AG04449 (cell line): ENCODE measurements at places on chromosomes 3 and 15.

GRCh38 chr15:31046759-31047359 is 54.7 kb downstream of the TRPM1 start:
- no peak for DNase-seq

DNA sequence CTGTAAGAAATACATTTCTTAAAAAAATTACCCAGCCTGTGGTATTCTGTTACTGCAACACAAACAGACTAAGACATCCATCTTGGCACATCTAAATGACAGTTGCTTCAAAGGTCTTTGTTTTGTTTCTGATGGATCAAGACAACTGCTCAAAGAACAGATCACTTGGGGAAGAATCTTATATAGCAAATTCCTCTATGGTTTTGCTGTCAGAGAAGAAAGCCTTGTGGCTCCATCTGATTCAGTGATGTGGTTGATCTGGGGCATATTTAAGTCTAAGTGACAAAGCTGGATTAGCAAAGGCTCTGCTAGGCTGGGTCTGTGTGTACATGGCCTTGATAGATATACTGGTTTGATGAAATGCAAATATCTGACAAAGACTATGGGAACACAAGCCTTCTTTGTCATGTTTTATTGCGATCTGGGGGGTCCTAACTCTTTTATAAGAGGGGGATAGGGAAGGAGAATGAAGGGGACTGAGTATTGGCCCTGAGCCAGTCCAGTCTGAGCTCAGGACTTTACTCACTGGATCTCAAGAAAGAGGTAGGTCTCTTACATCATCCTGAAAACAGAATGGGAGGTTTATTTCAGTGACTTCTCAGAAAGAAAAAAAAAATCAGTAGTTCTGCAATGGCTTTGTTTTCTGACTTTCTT is 14.3 kb upstream of the LIMD1 start:
- DNase-seq, result no peak

DNA sequence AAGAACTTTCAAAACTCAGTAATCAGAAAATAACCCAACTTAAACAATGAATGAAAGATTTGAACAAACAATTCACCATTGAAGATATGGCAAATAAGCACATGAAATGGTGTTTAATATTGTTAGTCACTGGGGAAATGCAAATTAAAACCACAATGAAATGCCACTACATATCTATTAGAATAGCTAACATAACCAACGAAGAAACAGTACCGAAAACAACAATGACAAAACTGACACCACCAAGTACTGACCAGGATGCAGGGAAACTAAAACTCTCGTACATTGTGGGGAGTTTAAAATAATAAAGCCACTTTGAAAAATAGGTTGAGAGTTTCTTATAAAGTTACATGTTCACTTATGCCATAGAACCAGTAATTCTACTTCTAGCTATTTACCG is 69.1 kb downstream of the KBTBD8 start:
- DNase-seq, result no peak

DNA sequence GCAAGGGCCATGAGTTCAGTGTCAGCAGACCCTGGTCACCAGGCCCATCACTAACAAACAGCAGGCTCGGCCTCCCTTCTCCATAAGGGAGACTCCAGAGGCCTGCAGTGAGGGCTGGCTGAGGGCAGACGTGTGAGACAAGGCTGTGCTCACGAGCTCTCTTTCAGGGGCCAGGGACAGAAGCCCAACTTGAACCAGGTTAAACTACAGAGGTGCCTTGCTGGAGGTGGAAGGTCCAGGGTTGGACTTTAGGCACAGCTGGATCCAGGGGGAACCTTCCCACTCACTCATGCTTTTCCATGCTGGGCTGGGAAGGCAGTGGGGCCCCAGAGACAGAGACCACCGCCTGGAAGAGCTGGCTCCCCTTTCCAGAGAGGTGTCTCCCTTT is 19.0 kb downstream of the CFAP100 start:
- DNase-seq, result no peak

DNA sequence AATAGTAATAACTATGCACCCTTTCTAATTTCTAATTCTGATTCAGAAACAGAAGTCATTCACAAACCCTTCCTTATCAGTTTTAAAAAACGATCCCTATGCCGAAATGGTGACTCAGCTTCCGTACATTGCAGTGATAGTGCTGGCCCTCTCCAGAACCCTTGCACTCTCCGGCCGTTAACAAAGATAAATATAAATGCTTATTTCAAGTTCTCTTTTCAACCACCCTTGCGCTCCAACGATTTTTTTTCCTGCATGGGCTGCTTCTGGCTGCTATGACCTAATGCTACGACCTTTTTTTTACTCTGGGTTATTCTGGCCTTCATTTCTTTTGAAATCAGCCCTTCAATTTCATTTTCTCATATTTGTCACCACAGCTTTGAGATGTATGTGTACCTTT is 646.2 kb downstream of the NTRK3 start:
- DNase-seq, result no peak

- DNase-seq, result no peak
Measured at GRCh38 chr3:117350371-117350770, 640.8 kb downstream of the TUSC7 start.

DNA sequence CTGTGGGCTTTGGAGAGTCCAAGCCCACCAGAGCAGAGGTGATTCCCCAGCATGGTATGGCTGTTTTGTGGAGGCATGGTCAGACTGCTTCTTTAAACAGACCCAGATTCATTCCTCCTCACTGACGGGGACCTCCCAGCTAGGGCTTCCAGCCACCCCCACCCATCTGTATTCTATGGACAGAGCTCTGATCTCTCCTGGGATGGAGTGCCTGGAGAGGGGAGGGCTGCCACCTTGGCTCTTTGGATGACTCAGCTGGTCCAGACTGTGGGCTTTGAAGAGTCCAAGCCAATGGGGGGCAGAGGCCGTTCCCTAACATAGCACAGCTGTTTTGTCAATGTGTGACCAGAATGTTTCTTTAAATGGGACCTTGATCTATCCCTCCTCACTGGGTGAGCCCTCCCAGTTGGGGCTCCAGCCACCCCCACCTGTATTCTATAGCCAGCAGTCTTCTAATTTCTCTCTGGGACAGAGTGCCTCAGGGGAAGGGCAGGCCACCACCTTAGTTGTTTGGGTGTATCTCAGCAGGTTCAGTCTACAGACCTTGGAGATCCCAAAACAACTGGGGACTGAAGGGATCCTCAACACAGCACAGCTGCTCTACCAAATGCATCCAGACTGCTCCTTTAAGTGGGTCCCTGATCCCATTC is 122.0 kb upstream of the OSTN start:
- DNase-seq, result no peak

- no peak for DNase-seq
Measured at GRCh38 chr3:172189213-172189612, 149.8 kb downstream of the FNDC3B start.

DNA sequence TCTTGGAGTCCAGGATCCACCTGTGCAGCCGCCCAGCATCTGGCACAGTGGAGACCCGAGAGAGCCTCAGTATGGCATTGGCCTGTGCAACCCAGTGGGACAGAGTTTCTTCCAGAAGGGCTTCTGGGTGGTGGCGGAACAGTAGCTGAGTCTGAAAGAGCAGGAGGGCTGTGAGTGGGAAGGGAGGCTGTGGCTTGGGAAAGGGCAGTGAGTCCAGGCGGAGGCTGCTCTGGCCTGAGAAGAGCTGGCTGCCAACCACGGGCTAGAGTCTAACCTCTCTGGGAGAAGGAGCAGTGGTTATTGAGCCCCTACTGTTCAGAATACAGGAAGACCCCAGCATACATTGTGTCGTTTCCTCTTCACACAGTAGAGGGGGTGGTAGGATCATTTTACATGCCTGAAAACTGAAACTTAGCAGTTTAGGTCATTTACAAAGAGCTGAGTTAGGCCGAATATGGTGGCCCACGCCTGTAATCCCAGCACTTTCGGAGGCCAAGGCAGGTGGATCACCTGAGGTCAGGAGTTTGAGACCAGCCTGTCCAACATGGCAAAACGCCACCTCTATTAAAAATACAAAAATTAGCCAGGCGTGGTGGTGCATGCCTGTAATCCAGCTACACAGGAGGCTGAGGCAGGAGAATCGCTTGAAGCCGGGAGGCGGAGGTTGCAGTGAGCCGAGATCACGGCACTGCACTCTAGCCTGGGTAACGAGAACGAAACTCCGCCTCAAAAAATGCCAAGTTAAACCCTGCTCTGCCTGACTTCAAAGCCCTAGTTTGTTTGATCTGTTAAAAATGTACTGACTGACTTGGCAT is 3.2 kb downstream of the AEN start:
- no peak for DNase-seq

- no peak for DNase-seq
Measured at GRCh38 chr3:171813897-171814460, 3.7 kb upstream of the PLD1 start.

DNA sequence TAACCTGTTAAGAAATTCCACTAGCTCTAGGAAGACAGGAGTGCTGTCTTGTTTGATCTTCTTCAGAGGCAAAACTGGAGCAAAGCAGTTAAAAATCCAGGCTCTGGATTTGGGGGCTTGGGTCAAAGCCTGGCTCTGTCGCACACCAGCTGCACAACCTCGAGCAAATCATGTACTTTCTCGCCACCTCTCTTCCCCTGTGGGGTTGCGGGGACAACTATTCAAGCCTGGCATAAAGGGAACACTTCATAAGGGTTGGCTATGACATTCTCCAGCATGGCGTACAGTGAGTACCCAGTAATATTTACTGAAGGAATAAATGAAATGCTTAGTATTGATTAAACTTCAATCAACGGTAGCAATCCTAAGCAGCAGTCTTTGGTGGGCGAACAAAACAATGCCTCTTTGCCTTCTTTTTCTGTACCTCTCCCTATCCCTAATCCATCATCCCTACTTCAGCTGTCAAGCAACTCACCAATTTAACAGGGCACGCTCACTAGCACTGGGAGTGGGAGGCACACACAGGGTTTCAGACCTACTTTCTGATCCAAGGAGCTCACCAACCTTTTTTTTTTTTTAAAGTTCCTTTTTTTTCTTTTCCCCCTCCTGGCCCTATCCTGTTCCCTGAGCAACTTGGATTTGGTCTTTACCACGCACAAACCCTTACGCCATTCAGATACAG is 33.0 kb downstream of the GNB5 start:
- DNase-seq, result no peak

- DNase-seq, result no peak
Measured at GRCh38 chr3:127427666-127428065, 139.8 kb upstream of the PRR20G start.

GRCh38 chr3:190306513-190307163 is 15.6 kb downstream of the CLDN1 start:
- DNase-seq, result no peak

DNA sequence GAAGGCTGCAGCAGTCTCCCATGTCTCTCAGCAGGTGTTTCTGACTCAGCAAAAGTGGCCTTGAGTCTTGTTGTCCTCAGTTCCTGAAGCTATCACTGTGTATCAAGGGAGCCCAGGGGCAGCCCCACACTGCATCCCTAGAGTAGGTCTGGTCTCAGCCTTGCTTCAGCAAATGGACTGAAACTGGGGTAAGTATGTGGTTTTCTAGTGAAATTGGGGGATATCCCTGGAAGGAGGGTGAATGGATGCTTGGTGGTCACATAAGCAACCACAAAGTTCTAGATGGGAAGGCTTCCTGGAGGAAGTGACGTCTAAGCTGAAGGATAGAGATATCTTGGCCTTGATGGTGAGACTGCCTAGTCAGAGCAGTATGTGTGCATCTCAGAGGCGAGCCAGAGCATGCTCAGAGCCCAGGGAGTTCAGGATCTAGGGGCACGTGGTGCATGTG is 38.4 kb downstream of the TMEM158 start:
- no peak for DNase-seq

DNA sequence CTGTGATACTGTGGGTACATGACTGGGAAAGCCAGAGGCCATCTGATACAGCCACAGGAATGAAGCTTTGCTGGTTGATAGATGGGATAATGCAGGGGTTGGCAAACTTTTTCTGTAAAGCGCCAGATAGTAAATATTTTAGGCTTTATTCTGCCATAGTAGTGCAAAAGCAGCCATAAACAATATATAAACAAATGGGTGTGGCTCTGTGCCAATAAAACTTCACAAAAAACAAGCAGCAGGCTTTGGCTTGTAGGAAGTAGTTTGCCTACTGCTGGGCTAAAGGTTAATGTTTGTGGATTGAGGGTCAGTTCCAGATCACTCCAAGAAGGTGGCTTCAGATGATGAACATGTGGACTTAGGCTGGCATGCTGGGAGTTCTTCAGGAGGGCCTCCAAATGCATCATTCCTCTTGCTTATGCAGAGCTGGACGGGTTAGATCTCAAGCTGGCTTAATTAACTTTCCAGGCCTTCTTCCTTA is 305.7 kb downstream of the RPLP1 start:
- no peak for DNase-seq

DNA sequence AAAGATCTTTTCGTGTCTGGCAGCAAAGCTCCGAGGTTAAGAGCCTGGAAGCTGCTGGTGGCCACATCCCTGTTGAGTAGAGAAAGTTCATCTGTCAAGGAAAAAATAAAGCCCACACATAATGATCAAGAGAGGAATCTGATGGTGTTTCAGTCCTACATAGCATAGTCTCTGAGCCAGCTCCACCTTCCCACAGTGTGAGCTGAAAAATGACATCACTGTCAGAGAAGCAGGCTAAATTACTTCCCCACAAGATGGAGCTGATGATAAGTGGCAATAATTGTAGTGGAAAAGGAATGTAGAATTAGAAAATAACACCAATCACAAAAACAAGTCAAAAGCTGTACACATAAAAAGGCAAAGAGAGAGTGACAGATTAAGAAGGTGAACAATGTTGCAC is 84.5 kb downstream of the AQP9 start:
- no peak for DNase-seq

GRCh38 chr15:88654430-88655102 is 15.8 kb downstream of the ISG20 start:
- DNase-seq, result no peak

- DNase-seq, result no peak
Measured at GRCh38 chr15:101052031-101052620, 133.0 kb downstream of the LRRK1 start.

GRCh38 chr3:130411320-130411719 is 65.8 kb downstream of the COL6A5 start:
- DNase-seq, result no peak

DNA sequence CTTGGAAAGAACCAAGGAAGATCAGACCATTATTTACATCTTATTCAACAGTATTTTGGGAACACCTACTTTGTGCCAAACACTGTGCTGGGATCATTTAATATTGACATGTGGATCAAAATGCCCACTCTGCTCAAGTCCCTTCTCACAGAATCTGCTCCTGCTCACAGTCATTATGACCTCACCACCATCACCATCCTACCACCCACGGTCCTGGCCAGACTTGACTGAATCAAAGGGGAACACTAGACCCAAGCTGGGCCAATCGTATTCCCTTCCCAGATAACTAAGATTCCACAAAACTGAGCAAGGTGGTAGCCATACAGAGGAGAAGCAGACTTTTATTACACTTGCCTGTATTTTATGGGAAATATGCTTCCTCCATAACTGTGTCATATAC is 3.4 kb upstream of the CEP152 start:
- DNase-seq, result no peak

- DNase-seq, result peak; percentile 37
Measured at GRCh38 chr15:95840004-95840403, 490.5 kb upstream of the NR2F2 start.

DNA sequence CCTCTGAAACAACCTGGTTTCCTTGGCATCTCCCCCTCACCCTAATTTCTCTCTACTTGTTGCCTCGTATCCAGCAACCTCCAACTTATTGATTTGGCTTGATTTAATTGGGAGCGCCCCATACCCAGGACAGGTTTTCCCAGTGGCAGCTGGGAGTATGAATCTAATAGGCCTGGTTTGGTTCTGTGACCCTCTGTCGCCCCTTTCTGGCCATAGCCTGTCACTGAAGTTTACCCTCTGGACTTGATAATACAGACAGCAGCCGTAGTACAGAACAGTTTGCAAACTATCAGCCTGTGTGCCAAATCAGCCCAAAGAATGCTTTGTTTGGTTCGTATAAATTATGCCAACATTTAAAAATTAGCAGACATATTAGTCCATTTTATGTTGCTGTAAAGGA is 525.1 kb upstream of the GOLIM4 start:
- no peak for DNase-seq
